Fibroblast of skin of right quadriceps (primary cell): ENCODE measurements at places on chromosomes 1 and 21.

DNA sequence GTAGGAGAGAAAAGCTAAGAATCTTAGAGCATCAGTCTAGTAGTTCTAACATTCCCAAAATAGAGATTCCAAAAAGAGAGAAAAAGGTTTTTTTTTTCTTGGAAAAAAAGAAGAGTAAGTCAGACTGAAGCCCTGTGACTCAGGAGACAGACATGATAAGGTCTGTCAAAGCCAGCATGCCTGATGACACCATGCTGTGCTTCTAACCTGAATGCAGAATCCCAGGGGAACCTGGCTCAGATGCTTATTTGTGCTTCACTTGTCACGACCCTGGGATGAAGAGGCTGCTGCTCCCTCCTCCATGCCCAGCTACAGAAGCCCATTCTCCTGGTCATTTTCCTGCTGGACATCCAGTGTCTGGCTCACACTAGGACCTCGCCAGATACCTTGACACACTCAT lies 44.3 kb downstream of the ERICH3 start:
- DNase-seq, result no peak

DNA sequence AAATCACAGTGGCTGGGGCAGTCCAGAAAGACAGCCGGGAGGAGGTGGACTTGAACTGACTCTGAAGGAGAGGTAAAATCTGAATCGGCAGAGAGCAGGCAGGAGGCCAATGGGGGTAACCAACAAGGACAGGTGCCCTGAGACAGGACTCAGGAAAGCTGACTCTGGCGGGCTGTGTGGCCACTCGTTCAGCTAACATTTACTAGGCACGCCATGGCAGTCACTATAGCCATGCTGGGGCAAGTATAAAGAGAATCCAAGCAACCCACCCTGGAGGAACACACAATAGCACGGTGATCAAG lies 7.4 kb downstream of the TIAM1 start:
- no peak for DNase-seq

DNA sequence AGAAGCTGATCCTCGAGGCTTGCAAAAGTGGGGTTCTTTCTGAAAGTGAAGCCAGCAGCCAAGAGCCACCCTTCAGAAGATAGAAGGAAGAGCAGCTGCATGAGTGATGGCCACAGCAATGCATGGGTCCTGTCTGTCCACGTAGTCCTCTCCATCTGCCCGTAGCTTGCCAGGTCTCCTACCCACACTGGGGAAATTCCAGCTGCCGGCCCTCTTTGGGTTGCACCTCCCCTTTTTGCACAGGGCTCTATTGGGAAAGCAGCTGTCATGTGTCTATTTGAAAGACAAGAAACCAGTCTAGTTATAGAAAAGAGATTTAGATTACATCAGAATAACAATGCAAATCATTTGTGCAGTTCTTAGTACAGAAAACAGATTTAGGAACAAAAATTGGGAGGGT lies 204.4 kb downstream of the GIPC2 start:
- no peak for DNase-seq

- peak; percentile 46 for DNase-seq
Observed at GRCh38 chr1:8374812-8375211, 56.9 kb downstream of the SLC45A1 start.

DNA sequence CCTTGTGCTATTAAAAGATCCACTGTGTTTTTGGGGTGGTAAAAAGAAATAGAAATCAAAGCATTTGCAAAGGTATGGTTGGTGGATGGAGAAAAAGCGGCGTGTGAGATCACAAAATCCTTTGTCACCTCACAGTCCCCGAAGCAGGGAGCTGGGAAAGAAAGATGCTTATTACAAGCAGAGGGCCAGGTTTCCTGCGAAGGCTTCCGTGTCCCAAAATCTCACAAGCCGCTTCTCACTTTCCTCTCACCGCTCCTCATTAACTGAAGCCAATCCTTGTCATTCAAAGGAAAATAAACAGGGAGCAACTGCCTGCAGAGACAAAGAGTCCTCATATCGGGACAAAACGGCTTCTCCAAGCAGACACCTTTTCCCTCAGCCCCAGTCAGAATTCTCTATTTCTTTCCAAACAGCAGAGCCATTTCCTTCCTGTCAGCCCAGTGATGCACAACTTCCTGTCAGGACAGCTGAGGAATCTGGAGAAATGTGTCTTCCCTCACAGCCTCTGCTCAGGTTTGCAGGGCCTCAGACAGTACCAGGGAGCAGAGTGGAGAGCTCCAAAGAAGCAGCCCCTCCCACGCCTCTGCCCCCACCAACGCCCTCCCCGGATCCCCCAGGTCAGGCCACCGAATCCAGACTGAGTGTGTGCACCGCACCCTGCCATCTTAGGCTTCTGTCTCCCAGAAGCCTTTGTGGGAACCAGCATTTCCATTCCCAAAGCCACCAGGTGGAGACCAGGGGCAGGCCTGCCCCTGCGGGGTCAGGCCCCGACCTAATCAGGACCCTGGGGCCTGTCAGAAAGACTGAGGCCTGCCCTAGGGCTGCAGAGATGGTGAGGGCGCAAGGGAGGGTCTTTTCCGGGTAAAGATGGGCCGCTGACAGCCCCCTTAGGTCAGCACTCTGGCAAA lies 29.6 kb downstream of the KCNN3 start:
- DNase-seq, result peak; percentile 52

- DNase-seq, result peak; percentile 71
Observed at GRCh38 chr1:71770121-71770520, 512.2 kb downstream of the NEGR1 start.

DNA sequence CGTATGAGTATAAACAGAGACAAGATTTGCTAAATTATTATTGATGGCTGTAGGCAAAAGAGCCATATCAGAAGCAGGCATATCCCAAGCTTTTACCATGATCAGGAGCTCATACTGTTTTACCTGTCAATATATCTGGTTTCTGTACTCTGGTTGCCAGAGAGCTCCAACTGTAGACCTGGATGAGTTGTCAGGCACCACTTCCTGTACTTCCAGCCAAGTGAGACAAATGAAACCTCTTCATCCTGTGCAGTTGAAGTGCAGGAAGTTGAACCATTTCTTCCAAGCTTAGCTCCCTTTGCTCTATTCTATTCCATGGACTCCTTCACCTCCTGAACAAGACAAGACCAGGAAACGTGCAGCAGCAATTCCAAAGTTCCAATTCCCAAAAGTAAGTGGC lies 115.6 kb downstream of the ZNF281 start:
- DNase-seq, result no peak

GRCh38 chr1:41784531-41785274 lies 134.0 kb downstream of the HIVEP3 start:
- DNase-seq, result peak; percentile 58
